ENCODE measurements at places on chromosomes 6 and 20.

GRCh38 chr20:1466211-1467081, at the start of gene NSFL1C:
TSS of gene NSFL1C (minus strand) at chr20:1466849. CDS start at chr20:1466824, 25 bp downstream.
- DNase-seq, result peak; percentile 40

DNA sequence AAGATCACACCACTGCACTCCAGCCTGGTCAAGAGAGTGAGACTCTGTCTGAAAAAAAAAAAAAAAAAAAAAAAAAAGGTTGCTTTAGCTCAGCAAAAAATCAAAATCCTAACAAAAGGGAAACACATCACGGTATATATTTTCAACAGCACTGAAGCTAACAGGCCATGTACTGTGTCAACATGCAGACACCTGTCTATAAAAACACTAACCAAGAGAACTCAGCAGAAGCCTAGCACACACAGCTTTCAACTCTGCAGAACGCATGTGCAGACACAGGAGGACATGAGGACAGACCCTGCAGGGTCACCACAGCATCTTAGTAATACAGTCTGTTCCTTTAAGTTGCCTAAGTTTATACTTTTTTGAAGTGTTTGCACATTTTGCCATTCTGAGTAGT, 13.5 kb downstream of the NINL start:
- no peak for DNase-seq

- DNase-seq, result no peak
Measured at GRCh38 chr20:38372806-38373205, 26.5 kb downstream of the LBP start.

- DNase-seq, result no peak
Measured at GRCh38 chr6:134307075-134307474, 10.8 kb downstream of the SGK1 start.

- no peak for DNase-seq
Measured at GRCh38 chr6:131838051-131838450, 30.2 kb downstream of the ENPP1 start.

DNA sequence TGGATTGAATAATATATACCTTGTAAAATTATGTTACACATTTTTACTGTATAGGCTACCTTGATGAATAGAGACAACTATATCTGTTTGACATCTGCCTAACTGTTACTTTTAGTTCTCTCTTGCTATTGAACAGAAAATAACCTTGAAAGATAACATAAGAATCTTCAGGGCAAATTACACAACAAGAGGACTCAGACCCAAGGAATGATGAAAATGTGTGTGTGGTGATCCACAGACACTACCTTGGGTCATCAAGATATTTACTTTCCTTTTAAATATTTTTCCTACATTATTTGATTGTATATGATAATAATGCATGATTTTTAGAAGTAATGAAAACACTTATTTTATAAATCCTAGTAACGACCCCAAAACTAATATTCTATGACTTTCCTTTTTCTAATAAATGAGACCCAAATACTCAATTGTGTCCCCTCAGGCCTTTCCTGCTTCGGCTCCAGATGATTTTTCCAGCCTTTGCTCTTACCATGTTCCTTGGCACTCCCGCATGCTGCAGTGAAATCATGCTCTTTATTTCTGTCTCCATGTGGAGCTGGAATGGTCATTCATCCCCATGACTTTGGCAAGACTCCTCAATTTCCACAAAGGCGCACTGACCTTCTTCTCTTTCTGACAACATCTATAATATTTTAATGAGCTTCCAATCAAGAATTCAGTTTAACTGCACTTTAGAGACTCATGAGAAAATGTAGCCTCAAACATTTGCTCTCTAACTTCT, 187.6 kb downstream of the EPM2A start:
- no peak for DNase-seq

GRCh38 chr20:5656126-5656525, 94.1 kb upstream of the SHLD1 start:
- DNase-seq, result no peak

- DNase-seq, result no peak
Measured at GRCh38 chr6:22600059-22600458, 30.7 kb downstream of the HDGFL1 start.

GRCh38 chr20:50817776-50818172, 22.9 kb downstream of the BCAS4 start:
- no peak for DNase-seq

DNA sequence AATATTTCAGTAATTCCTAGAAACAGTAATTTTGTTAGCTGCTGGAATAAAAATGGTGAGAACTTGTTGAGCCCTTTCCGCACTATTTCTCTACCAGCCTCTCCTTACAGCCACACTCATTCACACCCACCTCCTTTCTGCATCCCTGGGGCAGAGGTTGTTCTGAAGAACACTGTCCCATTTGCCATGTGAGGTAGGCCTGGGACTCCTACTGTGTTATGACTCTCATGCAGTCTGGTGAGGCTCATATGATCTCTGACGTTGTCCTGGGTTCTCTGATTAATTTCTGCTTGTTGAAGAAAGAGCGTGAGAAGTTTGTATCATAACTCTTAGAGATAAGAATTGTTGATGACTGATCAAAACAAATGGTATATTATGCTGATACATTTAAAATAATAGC, 4.1 kb upstream of the KCNQ5 start:
- DNase-seq, result no peak

DNA sequence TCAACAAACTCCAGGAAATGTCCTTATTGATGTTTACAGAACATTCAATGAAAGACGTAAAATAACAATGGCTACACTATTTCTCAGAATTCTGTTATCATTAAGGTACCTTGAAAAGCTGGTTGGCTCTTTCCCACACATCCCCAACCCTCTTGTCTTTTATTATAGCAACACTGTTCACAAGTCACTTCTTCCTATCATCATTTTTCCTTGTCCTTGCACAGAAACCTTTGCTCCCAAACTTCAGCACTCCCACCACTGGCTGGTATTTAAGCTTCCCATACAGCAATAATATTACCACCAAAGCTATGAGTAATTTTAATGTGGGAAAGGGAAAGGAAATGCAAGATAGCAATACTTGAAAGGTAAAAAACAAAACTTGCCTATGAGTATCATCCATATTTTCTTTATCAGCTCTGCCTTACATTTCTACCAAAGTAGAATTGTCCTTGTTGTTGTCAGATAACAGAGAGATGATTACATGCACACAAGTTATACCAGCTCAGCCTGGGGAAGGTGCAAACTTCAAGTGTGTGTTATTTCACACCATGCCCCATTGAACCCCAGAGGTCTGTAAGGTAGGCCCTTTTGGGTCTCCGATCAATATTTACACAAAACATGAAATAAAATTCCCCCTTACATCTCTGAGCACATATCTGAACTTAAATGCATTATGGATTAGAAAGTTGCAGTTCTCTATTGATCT, 32.2 kb downstream of the ARHGAP18 start:
- no peak for DNase-seq

DNA sequence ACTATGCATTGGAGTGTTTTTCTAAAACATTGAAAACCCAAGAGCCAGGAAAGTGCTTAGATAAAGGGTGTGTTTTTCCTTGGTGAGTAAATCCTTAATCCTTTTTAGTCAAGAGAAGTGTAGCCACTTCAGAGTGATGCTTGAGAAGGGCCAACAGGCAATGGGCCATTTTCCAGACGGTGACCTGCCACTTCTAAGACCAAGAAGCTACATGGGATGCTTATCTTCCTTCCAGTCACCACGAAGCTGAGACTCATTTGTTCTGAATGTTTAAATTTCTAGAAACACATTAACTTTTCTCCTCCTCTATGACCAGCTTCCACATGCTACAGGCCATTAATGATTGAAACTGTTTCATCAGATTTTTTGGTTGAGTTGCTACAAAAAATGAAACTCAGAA, 34.4 kb upstream of the NHSL1 start:
- peak; percentile 83 for DNase-seq

- DNase-seq, result no peak
Measured at GRCh38 chr6:45591306-45591705, 213.6 kb upstream of the SUPT3H start.

DNA sequence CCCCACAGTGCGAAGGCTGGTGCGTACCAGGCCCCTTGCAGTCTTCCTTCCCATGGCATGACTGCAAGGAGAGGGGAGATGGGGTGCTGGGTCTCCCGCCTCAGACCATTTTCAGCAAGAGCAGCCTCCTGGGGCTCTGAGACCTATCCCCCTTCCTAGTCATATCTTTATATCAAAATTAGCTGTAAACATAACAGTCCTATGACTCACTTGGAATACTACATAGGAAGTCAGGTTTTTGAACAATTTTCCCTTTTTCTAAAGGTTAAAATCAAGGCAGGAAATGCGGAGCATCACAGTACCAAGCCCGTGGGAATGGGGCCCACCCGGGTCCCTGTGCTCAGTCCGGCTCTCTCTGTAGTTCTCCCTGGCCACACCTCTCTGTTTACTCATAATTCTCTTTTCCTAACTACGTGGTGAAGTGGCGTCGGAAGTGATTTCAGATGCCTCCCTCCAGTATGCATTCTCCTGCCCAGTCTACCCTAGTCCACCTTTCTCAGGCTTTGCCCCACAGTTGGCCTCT, 109.8 kb upstream of the TMEM170B start:
- DNase-seq, result no peak

- no peak for DNase-seq
Measured at GRCh38 chr6:10598084-10598960, 77.2 kb downstream of the GCNT2 start.

DNA sequence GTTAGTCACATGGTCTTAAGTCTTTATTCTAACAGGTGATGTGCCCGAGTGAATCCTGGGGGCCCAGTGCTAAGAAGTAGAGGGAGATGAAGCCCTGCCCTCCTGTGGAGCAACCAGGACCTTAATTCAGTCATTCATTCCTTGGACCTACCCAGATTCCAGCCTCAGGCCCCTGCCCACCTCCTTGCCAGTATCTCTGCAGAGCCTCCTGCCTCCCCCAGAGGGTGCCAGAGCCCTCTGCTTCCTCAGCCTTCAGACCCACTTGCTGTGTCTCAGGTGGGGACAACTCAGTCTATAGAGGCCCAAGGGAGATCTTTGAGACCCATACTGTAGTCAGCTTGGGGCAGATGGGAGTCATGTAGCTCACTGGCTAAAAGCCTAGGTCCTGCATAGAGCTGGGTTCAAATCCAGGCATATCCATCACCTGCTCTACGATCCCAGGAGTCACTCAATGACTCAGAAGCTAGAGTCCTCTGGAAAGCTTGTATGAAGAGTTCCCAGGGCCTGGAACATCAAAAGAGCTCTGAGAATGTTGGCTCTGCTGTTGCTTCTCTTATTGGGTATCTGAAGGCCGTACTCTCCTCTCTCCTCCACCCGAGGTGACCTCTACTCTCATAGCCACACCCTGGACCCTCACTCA, 3.9 kb upstream of the SIGLEC1 start:
- peak; percentile 3 for DNase-seq

GRCh38 chr20:62336775-62337557, 30.1 kb downstream of the LAMA5 start:
- no peak for DNase-seq

- DNase-seq, result no peak
Measured at GRCh38 chr6:33428966-33429749, 9.3 kb downstream of the SYNGAP1 start.

- no peak for DNase-seq
Measured at GRCh38 chr6:3290149-3290930, 31.6 kb downstream of the PSMG4 start.

DNA sequence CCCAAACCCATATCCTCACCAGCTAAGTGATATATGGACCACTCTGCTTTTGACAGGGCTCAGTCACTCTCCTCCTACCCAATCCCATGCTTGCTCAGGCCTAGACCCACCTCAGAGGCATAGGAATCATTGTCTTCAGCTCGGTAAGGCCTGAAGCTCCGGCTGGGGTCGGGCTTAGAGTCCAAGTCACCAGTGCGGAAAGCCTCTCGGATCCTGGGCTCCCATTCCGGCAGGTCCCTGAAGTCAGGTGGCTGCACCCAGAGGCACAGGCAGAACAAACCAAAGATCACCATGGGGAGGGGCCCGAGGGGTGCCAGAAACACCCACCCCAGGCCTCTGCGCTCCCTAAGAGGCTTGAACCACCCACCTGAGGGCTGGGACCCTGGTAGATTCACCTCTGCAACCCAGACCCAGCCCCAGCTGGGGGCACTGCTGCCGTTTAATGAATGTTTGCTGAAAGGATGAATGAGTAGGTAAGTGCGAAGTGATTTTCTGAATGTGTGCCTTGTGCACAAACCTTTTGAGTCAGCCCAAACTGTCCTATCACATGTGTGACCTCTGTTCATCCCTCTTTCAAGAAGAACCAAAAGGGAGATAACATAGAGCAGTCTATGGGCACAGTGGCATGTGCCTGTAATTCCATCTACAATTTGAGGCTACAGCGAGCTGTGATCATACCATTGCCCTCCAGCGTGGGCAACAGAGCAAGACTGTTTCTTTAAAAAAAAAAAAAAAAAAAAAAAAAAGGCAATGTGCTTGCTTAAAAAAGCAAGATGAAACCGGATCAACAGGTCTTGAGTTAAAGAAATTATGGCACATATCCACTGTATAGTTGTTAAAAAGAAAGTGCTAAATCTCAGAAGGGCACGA, 39.3 kb upstream of the DSN1 start:
- no peak for DNase-seq

DNA sequence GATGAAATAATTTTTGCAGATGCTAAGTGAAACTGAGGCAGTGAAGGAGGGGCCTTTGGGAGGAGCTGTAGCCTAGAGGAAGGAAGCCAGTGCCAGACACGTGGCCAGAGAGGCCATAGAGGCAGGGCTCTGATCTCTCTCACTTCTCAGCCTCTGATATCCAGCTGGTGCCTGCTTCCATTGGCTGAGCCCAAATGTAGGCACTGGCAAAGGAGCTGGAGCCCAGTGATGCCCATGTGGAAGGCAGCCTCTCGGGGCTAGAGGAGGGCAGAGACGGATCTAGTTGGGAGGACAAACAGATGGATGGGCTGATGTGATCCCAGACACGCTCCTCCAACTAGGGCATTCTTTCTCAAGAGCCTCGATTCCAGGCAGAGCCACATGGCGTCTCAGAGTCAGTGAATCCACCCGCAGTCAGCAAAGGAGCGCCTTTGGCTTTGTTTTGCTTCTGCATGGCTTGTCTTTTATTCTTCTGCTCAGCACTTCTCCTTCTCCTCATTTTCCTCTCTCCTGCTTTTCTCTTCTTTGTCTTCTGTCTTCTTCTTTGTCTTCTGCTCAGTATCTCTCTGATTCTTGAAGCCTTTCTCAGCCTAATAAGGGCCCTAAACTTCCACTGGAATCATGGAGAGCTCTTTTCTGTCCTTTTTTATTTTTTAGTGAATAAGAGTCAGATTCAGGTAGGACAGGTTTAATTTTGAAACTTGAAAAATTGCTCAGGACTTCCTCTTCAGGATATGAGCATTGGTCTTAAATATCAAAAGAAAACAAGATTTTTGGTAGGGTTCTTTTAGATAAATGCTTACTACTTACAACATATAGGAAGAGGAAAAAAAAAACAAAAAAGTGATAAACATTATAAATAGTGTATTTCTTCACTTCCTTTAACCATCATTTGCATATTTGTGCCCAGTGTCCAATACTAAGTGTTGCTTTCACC, 41.8 kb downstream of the CYP24A1 start:
- DNase-seq, result no peak

Data from NCI-H524 treated with DMSO at 0.1 percent for 48 hours (cell line).